HT-29 (cell line): ENCODE measurements at places on chromosomes 1 and 21.

DNA sequence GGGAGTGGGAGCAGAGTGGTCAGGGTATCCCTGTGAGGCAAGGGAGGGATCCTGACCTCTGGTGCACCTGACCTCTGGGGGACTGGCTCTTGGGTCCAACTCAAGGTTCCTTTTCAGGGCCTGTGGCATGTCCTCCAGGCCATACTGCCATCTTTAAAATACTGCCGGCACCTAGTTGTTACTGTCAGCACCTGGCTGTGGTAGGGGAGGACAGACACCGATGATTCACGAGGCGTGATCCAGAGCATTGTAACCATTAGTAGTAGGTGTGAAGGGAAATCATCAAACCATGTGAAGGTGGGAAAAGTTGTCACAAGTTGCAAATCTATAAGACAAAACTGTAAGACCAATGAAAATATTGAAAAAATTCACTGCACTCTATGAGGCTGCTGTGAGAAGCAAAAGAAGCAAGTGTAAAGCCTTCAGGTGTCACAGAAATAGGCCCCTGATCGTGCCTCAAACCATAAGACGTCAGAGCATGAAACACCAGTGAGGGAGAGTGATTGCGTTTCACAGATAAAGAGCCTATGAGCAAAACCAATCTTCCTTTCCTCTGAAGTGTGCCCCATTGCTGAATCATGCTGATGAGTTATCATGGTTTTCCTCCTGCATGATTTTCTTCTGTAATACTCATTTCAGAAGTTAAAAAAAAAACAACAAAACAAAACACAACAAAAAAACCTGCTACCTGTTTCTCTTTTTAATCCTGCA lies 55.3 kb downstream of the CDC7 start:
- DNase-seq = no peak

- no peak for DNase-seq
Observed at GRCh38 chr1:165762725-165763124, 5.9 kb downstream of the TMCO1 start.

DNA sequence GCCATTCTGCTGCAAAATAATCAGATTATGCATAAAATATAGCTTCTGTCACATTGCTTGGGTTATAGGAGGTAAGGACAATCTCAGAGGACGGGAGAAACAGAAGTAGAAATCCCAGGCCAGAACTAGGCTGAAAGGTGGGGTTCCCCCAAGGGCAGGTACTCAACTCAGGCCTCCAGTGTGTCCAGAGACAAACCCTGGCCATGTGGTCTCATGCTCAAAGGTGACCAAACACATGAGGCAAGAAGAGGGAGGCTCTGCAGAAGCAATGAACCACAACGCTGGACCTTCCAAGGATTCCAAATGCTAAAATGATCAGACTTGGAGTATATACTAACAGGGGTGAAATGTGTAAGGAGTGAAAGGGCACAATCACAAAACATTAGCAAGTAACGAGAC lies 103.8 kb downstream of the DMRTB1 start:
- no peak for DNase-seq

- peak; percentile 50 for DNase-seq
Observed at GRCh38 chr1:2229911-2230731, 2.0 kb downstream of the SKI start.

DNA sequence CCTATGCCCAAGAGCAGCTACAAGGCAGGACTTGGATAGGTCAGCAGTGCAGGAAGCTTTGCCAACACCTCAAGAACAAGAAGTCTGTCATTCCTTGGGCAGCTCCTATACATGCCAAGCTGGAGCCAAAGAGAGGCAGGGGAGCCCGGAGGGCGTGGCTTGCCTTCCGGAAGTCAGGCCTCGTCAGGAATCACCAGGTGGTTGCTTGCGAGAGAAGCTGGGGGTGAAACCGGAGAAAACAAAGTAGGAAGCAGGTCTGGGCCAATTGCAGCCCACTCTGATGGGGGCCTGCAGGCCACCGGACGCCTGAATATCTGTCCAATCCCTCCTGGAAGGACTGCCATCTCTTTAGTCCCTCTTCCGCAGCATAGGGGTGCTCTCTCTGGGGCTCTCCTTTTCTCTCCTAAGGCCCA lies 794 bp upstream of the FAM76A start:
- peak; percentile 89 for DNase-seq

- no peak for DNase-seq
Observed at GRCh38 chr1:84425150-84425896, 27.0 kb downstream of the DNASE2B start.

- DNase-seq = no peak
Observed at GRCh38 chr1:43743206-43743605, 35.9 kb downstream of the ST3GAL3 start.

GRCh38 chr1:5156416-5157120 lies 502.2 kb downstream of the AJAP1 start:
- DNase-seq = no peak

DNA sequence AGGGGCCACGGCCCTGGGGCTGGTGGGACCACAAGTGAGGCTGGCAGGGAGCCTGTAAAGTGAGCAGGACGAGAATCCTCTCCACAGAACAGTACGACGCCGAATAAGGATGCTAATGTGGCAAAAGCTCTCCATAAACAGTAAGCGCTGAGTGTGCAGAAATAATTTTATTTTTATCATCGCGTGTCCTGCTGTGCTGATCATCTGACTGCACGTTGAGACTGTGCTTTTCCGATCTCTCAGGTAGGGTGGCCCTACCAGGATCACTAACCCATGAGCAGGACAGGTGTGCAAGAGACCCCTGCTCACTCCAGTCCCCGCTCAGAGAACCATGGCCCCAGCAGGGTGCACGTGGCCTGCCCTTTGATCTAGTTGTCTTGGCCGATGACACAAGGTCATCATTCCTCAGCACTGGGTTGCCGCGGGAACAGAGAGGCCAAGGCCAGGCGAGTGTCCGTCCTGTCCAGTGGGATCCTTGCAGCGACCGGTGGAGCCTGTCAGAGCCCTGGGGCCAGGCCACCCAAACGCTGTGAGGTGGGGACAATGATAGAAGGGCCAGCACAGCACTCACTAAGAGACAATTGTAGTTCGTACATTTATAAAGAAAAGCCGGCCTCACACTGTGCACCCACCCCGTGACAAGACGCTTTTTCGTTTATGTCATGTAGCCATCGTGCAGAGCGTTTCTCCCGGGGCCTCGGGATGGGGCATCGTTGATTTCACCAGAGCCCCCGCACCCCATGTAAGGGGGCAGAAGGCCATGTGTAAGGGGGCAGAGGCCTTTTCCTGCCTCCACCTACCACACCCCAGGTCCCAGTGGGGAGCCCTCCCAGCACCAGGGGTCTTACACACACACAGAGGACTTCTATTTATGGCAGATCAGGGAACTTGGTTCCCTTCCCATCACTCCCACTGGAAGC lies 52.7 kb upstream of the ADARB1 start:
- no peak for DNase-seq

DNA sequence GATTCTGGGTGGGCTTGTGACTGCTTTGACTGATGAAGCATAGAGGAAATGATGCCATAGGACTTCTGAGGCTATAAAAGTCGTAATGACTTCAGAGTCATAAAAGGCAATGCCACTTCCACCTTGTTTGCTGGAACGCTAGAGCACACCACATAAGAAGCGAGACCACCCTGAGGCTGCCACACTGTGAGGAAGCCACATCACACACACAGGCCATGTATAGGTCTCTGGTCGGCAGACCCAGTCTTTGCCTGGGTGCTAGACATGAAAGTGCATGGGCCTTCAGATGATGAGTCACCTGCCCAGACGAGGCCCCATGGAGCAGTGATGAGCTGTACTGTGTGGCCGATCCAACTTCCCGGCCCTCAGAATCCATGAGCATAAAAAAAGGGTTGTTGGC lies 14.2 kb upstream of the KANK4 start:
- DNase-seq = no peak

DNA sequence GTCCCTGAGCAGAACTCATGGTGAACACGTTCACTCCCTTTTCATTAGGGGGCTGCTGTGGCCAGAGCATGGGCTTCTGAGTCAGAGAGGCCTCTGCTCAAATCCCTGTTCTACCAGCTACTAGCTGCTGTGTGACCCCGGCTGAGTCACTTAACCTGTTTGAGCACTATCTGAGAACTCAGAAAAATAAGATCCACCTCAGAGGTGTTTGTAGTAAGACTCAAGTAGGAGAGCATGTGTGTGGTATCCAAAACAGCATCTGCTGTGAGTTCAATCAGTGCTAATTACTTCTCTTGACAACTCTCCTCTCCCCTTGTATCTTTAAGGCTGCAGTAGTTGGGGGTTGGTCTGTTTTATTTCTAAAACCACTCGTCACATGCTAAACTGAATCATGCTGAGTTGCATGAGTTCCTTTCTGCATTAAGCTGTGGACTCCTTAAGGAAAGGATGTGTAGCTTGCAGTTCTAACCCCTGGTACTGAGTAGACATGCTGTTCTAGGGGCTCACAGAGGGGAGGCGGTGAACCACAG lies 39.7 kb upstream of the JUN start:
- peak; percentile 79 for DNase-seq
